H4 (cell line): ENCODE measurements at places on chromosomes 6 and 20.

- DNase-seq: peak; percentile 76
These were observed 26.8 kb upstream of the CLIC5 start for GRCh38 chr6:46042355-46042999.

DNA sequence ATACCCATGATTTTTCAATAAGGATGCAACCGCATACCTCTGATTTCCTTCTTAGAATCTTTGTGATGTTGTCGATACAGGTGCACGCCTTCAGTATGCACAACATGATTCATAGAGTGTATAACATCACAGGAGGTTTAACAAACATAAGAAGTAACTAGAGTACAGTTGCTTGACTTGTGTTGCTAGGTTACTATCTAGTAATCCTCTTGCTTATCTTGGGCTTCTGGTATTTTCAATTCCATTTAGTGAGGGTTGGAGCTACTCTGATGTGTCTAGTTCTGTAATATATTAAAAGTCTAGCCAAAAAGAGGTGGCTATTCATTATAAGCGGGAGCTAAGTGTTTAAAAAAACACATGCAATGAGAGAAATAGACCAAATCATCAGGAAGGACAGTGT lies 85.5 kb upstream of the TENT5A start:
- DNase-seq: no peak

DNA sequence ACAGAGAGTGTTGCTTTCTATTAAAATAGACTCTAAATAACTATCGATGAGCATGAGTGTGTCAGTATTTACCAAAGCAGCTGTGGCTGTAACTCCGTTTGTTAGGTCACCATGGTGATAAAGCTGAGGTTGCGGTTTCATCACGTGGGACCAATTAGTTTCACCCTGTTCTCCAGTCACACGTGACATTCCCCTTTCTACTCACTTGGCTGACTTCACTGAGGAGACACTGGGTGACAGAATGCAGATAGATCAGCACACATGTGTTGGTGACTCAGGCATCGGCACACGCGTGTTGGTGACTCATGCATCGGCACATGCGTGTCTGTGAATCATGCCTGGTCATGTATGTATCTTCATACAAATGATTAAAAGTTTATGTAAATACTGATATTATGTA lies 285.4 kb downstream of the THBS2 start:
- DNase-seq: peak; percentile 79

DNA sequence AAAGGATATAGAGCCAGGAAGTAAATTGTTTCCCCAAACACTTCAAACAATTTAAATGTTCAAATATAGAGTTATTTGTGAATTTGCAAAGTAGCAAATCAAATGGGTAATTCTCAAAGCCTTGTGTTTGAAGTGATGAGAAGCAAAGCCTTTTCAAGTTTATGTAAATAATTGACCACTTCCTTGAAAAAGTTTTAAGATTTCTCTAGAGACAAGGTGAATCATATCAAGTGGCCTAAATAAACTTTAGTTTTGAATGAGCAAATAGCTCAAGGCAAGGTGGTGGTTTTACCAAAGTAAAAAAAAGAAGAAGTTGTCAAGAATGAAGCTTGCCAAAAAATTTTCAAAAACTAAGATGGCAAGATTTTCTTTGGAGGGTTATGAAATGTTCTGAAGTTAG lies 42.6 kb upstream of the IFNGR1 start:
- DNase-seq: peak; percentile 48

DNA sequence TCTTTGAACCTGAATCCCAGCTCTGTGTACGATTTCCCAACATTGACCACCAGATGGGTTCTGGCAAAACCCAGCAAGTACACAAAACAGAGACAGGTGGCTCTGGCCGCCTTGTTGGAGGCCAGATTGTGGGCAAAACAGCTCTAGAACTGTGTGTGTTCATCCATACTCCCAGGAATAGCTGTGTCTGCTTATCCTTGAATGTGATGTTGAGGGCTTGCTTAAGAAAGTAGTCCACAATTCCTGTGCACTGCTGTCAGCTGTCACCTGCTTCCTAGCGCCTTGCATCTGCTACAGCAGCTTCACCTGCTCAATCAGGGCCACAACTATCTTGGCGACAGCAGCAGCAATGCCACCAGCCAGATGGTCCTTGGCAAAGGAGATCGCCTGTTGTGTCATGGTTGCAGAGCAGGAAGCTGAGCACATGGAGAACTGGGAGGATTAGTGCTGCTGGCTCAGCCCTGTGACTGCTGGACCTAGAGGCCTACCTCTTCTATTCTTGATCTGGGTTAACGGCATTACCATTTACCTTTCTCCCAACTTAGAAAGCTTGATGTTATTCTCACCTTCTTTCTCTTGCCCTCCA lies 3.7 kb upstream of the SMAP1 start:
- no peak for DNase-seq

GRCh38 chr6:150749091-150749670 lies 116.3 kb upstream of the MTHFD1L start:
- no peak for DNase-seq

- DNase-seq: no peak
These were observed 82.2 kb upstream of the OPRM1 start for GRCh38 chr6:153956808-153957207.

GRCh38 chr6:106547601-106548453 lies 81.5 kb downstream of the RTN4IP1 start:
- DNase-seq: no peak

GRCh38 chr20:41375846-41376245 lies 9.2 kb upstream of the EMILIN3 start:
- no peak for DNase-seq

- DNase-seq: no peak
These were observed 129.3 kb upstream of the TOP1 start for GRCh38 chr20:40899344-40899743.

GRCh38 chr20:36319356-36320260 lies 13.5 kb downstream of the DLGAP4 start:
- DNase-seq: no peak

- no peak for DNase-seq
These were observed 90.4 kb upstream of the TMEM30A start for GRCh38 chr6:75374961-75375400.

DNA sequence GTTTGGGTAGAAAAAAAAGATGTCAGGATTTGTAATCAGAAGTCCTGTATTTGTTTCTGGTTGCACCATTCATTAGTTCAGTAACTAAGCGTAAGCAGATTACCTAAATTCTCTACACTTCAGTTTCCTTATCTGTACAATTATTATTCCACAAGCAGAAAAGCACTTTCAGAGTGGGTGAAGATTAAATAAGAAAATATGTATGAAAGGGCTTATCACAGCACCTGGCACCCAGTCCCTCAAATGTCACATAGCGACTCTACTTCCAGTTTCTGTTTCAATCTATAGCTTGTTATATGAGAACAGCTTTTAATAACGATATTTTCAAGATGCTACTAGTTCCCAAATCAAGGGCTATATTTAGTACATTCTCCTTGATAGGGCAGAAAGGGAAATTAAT lies 31.4 kb downstream of the RGS17 start:
- DNase-seq: no peak
